Erythroblast (primary cell): ENCODE measurements at places on chromosomes 1 and 21.

DNA sequence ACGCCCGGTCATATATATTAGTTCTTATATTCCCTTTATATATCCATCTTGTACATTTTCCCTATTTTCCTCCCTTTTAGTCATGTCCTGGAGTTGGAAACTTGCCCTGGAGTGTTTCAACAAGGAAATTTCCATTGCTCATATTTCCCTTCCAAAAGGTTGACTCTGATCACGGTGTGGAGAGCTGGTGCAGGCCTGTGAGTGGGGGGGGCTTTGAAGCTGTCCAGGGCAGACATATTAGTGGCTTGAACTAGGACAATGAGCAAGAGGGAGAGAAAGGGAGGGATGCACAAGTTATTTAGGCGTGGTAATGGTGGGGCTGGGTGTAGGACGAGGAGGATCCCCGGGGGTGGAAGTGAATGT is 30.4 kb upstream of the TMEM61 start:
- DNase-seq: no peak

DNA sequence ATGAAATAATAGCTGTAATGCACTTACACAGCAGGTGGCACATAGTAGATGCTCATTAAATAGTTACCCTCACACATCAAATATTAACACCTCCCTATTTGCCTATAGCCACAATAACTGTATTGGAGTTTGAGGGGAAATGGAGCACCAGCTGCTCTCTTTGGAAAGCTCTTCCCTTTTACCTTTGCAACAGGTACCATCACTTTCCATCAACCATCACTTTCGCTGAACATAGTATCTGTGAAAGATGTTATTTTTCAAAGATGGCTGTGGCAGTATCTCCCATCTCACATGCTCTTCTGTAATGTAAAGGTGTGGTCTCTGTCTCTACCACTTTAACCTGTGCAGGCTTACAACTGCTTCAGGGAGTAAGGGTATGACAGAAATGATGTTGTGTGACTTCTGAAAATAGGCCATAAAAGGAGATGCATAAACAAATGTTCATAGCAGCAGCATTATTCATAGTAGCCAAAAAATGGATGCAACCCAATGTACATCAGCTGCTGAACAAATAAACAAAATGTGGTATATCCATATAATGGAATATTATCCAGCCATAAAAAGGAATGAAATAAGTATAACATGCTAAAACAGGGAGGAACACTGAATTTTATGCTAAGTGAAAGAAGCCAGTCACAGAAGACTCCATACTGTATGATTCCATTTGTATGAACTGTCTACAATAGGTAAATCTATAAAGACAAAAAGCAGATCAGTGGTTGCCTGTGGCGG is 288.3 kb downstream of the AKT3 start:
- DNase-seq: no peak

GRCh38 chr1:55833529-55834091 is 618.4 kb upstream of the USP24 start:
- no peak for DNase-seq

- DNase-seq: no peak
These were observed 70.3 kb upstream of the RGL1 start for GRCh38 chr1:183734543-183735036.

DNA sequence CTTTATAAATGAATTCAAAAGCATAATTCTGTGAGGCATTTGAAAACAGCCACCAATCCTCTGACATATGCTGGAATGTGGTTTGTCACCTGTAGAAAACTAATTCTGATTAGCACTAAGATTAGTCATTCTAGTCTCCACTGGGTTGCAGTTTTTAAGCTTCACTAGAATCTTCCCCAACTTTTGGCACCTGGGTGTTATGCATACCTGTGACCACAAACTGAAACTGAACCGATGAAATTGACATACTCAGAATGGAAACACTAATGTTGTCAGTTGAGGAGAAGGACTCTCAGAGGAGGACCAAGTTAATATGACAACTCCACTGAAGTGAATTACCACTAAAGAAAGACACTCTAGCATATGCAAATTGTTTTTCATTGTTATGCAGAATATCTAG is 285.8 kb upstream of the NEGR1 start:
- DNase-seq: no peak

DNA sequence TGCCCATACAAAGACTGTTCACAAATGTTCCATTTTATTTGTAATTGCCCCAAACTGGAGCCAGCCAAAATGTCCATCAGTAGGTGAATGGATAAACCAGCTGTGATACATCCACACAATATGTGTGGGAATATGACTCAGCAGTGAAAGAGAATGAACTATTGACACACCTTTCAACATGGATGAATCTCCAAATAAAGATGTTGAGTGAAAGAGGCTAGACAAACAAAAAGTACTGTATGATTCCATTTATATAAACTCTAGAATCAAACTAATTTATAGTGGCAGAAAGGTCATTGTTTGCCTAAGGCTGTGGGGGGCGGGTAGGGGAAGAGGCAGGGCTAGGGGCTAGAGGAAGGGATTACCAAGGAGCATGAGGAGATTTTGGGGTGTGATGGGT is 4.5 kb downstream of the DHCR24 start:
- DNase-seq: no peak

DNA sequence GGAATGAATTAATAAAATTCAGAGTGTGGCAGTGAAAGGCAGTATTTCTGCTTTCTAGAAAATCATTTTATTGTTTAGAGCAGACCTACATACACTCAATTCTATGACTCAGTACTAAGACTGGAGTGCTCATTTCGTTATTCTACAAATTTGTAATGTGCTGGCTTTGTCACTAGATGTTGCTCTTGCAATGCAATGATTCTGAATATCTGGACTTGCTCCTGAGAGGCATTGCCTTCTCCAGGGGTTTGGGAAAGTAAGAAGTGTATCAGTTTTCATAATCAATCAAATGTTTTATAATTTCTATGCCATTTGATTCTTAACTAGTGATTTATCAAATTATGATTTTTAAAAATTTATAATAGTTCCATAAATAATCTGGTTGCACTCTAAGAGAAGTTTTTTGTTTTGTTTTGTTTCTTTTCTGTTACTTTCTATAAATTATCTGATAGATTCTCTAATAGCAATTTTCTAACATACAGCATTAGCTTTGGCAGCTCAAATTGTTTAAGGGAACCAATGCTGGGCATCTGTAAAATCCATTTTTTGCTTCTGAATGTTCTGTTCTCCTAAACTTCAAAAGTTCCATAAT is 280.5 kb upstream of the SGIP1 start:
- peak; percentile 44 for DNase-seq

DNA sequence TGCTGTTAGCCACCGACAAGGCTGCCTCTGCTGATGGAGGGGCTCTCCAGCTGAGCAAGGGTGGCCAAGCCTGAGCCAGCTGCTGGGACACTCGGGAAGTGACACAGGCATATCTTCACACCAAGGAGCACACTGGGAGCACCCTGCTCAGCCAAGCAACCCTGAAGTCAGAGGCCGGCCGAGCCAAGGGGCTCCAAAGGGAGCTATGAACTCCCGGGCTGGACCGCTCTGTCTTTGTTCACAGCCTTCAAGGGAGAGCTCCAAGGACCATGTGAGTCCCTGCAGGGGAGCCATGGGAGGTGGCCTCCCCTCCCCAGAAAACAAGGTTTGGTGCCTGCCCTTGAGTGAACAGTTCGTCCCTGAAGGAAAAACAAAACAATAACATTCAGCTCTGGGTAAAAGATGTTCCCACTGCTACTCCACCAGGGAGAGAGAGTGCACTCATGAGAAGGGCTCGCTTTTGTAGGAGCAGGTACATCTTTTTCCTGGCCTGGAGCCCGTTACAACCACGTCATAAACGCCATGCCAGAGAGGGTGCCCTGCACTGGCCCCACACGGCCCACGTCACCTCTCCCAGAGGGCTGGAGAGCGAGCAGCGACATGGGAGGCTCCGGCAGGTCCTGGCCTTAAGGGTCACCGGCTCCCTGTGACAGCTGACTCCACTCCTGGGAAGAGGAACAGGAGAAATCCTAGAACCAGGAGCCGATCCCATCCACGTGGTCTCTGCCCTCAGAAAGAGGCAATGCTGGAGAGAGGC is 56.3 kb upstream of the SLC25A33 start:
- no peak for DNase-seq

GRCh38 chr1:101314244-101314643 is 77.4 kb downstream of the S1PR1 start:
- peak; percentile 5 for DNase-seq

GRCh38 chr21:32442566-32443318 is 30.2 kb downstream of the EVA1C start:
- DNase-seq: no peak

GRCh38 chr1:232283864-232284263 is 346.1 kb downstream of the SIPA1L2 start:
- DNase-seq: no peak

DNA sequence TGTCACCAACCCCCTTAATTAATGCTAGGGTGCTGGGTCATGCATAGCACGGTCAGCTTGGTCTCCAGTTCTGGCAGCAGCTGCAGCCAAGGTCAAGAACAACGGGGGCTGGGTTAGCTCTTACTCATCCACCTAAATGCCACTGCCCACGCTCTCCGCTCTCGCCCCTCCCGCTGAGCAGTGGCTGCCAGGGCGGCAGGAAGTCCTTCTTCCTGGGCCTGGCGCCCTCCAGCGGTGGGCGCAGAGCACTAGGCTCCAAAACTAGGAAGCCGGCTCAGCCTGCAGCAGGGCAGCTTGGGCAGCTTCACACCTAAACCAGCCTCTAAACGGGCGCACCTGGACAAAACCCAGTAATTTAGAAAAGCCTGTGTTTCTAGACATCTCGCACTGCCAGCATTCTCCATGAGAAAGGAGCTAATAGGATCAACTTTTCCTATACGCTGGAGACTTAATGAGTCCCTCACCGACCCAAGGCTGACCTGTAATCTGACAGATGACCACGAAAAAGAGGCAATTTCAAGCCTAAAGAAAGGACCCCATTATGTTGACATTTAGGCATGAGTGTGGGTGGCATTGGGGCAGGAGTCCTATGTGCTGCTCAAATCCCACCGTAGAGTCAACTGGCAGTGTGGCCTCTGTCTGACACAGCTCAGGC is 78.4 kb upstream of the LRRN2 start:
- peak; percentile 79 for DNase-seq

DNA sequence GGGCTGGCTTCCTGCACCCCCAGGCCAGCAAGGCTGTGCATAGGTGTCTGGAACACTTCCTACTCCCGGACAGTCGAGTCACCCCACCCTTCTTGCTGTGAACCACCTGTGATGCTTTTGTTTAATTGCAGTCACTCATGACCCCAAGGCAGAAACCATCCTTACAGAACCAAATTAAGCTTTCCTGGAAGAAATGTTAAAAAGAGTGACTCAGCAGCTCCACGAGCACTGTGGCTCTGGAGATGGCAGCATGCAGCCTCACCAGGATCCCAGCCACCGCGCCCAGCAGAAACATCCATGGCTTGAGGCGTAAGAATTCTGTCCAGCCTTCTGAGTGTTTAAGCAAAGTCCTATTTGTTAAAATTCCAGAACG is 28.8 kb downstream of the SNAP47 start:
- no peak for DNase-seq

DNA sequence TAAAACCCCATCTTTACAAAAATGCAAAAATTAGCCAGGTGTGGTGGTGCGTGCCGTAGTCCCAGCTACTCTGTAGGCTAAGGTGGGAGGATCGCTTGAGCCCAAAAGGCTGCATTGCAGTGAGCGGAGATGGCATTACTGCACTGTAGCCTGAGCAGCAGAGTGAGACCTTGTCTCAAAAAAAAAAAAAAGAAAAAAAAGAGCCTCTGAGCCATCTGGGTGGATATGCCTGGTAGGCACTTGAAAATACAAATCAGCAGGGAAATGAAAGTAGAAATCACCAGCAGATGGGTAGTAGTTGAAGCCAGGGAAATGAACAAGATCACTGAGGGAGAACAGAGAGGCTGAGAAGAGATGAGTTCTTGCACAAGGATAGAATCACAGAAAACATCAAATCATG is 131.0 kb upstream of the HMCN1 start:
- no peak for DNase-seq

DNA sequence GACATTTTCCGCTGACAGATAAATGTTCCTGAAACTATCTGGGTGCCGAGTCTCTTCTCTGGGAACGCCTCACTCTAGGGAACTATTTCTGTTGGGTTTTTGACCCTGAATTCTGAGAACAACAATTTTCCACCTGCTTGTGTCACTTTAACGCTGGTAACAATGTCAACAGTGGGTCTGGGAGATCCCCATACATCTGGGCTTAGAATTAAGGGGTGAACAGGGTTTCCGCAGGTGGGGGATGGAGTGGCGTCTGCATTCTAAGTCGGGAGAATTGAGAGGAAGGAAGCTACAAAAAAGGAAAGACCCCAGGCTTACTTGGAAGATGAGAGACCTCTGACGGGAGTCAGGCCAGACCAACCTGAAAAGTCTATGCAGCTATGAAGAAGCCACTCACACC is 8.7 kb downstream of the CD247 start:
- no peak for DNase-seq

- no peak for DNase-seq
These were observed 20.0 kb upstream of the PADI1 start for GRCh38 chr1:17184822-17185484.

DNA sequence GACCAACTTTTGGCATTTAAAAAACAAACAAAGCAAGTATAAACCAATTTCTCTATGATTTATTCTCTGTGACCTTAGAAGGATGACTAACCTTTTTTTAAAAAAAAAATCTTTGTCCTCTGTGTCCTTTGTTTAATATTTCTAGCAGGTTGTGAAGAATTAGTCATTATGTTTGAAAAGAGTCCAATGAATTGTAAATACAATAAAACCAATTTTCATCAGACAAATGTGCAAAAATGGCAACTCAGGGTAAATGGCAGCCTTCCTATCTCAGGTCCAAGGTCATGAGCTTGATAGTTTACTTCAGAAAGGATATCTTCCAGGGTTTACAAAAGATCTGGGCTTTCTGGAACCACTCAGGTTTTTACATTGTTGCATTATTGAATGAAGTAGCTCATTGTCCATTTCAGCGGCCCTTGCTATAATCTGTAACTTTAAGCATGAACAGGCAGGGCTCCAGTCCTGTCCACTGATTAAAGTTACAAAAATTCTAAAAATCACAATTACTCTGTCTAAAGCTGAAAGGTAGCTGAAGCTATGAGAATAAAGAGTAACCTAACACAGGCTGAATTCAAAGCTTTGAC is 11.7 kb upstream of the MAP3K21 start:
- no peak for DNase-seq

- DNase-seq: no peak
These were observed 256.8 kb downstream of the OLFM3 start for GRCh38 chr1:101739826-101740330.

- DNase-seq: peak; percentile 89
These were observed 28.3 kb downstream of the EIF2D start for GRCh38 chr1:206583707-206584648.

DNA sequence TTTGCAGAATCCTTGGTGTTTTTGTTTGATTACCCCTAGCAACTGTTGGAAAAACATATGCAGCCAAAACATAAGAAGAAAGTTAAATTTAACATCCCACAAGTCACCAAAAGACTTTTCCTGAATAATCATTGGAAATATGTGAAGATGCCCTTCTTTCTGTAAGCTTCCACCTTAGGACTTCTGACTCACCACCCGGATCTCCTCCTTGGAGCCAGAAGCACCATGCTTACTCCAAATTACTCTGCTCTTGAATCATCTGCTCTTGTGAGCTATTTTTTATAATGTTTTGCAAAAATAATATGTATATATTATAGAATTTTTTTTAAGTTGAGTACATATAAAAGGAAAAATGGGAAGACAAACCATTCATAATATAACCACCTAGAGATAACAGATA is 391.7 kb downstream of the KCTD3 start:
- no peak for DNase-seq

- DNase-seq: no peak
These were observed 59.9 kb upstream of the PROX1 start for GRCh38 chr1:213927846-213928245.
